ENCODE measurements at places on chromosomes 1 and 21.

DNA sequence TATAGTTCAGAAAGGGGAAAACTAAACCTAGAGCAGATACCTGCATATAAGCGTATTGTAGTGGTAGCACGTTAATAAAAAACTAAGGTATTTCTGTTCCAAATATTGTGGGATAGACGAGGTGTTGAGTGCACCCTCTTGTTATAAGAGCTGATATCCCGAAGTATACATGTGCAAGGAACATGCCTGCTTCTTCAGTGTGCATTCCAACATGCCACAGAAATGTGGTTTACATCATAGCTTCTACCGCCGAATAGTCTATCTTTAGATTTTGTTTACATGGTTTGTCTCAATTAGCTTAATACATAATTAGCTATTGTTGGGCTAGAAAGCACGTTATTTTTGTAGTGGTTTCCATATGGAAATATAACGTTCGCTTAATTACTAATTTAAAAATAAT, 2.2 kb downstream of the CHRM3 start:
- DNase-seq = no peak

DNA sequence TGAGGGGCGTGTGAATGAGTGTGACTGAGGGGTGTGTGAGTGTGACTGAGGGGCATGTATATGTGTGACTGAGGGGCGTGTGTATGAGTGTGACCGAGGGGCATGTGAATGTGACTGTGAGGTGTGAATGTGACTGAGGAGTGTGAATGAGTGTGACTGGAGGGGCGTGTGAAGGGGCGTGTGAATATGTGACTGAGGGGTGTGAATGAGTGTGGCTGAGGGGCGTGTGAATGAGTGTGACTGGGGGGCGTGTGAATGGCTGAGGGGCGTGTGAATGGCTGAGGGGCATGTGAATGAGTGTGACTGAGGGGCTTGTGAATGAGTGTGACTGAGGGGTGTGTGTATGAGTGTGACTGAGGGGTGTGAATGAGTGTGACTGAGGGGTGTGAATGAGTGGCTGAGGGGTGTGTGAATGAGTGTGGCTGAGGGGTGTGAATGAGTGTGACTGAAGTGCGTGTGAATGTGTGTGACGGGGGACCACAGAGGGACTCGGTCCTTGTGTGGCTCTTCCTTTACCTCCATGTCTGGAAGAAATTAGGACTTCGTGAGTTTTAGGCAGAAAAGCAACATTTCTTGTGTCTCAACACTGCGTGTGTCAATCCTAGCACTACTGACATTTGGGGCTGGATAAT, 105.8 kb downstream of the GLIS1 start:
- DNase-seq = no peak

GRCh38 chr1:19006837-19007271, 50.4 kb upstream of the IFFO2 start:
- no peak for DNase-seq

DNA sequence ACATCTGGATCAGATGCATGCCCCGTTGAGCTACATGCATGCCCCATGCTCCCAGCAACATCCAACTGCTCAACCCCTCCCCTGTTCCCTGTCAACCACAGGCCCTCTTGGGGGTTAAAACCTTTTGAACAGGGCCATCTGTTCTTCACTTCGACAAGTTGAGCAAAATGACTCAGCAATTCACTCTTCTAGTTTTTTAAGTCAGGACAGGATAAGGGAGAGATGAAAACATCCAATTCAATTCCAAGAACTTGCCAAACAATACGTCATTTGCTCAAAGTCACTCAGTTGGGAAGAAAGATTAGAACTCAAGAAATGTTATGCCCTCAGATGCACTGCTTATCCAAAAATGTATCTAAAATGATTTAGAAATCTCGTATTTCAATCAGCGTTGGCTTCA, 46.1 kb upstream of the MTF2 start:
- no peak for DNase-seq

DNA sequence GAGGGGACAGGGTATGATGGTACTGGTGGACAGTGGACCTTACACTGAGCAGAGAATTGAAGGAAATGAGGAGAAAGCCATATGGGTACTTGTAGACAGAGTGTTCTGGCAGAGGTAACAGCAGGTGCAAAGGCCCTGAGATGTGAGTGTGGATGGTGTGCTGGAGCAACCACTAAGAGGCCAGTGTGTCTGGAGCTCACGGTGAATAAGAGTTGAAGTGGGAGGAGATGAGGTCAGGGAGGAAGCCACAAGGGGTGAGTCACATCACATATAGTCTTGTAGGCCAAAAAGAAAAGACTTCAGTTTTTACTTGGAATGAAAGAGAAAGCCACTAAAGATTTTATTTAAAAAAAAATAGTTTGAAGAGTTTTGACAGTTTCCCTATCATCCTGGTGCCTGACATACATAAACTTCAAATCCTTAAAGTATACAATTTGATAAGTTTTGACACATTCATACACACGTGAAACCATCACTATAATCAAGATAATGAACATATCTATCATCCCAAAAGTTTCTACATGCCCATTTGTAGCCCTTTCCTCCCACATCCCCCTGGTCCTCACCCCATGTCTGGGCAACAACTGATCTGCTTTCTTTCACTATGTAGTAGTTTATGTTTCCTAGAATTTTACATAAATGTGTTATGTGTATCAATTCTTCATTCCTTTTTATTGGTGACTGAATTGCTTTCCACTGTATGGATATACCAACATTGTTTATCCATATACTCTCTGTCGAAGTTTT, 148.4 kb downstream of the GPATCH2 start:
- DNase-seq = no peak

GRCh38 chr1:93180723-93181613, at the start of gene CCDC18:
Gene CCDC18, plus strand, starts transcription at chr1:93180724. Its CDS starts 2,638 bp downstream, at chr1:93183362.
- DNase-seq = no peak

GRCh38 chr1:24215226-24215814, 28.2 kb upstream of the IFNLR1 start:
- DNase-seq = no peak

DNA sequence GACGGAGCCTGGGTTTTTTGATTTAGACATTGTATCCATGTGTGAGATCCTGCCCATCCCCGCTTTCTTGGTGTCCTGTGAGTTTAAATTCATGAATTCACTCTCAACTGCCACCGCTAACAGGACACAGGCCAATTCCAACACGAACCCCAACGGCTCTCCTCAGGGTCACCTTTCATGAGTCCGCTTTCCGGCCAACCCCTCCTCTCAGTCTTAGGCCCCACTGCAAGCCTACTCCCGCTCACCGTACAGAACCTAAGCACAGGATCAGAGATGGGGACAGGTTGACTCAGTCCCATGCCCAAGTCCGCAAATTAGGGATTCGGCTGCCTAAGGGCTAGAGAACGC, 238 bp upstream of the SCP2 start:
- no peak for DNase-seq

GRCh38 chr1:174656409-174657059, 208.8 kb downstream of the GPR52 start:
- no peak for DNase-seq

- no peak for DNase-seq
Observed at GRCh38 chr1:108072776-108073175, 107.8 kb upstream of the VAV3 start.

DNA sequence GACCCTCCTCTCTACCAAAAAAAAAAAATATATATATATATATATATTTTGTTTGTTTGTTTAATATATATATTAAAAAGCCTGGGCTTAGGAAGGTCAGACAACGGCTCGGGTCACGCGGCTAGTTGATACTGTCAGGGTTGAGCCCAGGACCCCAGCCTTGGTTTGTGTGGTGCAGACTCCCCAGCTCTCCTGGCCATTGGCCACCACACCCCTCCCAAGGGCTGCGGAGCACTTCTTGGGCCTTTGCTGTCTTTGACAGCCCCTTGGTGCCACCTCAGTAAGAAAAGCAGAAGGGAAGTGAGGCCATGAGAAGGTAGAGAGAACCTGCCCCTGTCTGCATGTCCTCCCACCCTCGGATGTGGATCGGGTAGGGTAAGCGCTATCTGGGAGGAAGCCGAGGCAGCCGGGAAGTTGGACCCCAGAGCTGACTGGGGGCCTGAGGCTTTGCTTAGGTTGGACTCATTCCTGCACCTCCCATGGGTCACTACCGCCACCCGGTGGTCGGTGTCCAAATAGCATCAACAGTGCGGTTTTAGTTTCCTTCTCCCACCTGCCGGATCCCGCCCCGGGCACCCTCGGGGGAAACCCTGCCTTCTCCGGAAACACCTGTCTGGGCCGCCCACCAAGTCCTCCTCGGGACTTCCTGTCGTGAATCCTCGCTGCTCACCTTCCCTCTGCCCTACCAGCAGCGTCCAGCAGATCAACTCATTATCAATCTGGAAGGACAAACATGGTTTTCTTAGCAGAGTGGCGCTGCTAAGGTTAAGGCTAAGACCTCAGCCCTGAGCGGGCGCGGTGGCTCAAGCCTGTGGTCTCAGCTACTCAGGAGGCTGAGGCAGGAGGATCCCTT, 29.8 kb upstream of the GNPAT start:
- peak; percentile 90 for DNase-seq

DNA sequence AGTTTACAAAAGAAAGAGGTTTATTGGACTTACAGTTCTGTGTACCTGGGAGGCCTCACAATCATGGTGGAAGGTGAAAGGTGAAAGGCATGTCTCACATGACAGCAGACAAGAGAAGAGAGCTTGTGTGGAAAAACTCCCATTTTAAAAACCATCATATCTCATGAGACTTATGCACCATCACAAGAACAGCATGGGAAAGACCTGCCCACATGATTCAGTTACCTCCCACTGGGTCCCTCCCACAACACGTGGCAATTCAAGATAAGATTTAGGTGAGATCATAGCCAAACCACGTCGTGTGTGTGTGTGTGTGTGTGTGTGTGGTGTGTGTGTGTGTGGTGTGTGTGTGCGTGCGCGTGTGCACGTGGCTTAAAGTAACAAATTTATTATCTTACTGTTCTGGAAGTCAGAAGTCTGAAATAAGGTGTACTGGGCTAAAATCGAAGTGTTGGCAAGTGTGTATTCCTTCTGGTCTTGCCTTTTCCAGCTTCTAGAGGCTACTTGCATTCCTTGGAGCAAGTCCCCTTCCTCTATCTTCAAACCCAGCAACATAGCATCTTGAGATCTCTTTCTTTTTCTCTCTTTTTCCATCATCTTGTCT, 48.1 kb upstream of the MPC2 start:
- DNase-seq = no peak

- peak; percentile 7 for DNase-seq
Observed at GRCh38 chr1:65221638-65222339, 73.8 kb downstream of the AK4 start.

DNA sequence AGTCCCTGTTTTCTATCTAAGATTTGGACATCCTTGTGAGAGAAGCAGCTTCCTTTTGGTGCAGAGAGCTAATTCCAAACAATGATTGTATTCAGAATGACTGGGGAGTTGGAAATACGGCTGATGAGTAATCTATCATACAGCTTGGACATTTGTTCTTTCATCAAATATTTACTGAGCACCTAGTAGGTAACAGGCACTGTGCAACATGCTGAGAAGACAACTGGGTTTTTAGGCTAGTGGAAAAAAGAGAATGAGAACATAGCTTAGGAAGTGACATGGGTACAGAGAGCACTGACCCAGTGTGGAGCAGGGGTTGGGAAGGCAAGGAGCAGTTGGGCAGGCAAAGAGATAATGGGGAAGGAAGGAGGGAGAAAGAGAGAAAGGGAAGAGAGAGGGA, 87.5 kb downstream of the TBX19 start:
- no peak for DNase-seq

DNA sequence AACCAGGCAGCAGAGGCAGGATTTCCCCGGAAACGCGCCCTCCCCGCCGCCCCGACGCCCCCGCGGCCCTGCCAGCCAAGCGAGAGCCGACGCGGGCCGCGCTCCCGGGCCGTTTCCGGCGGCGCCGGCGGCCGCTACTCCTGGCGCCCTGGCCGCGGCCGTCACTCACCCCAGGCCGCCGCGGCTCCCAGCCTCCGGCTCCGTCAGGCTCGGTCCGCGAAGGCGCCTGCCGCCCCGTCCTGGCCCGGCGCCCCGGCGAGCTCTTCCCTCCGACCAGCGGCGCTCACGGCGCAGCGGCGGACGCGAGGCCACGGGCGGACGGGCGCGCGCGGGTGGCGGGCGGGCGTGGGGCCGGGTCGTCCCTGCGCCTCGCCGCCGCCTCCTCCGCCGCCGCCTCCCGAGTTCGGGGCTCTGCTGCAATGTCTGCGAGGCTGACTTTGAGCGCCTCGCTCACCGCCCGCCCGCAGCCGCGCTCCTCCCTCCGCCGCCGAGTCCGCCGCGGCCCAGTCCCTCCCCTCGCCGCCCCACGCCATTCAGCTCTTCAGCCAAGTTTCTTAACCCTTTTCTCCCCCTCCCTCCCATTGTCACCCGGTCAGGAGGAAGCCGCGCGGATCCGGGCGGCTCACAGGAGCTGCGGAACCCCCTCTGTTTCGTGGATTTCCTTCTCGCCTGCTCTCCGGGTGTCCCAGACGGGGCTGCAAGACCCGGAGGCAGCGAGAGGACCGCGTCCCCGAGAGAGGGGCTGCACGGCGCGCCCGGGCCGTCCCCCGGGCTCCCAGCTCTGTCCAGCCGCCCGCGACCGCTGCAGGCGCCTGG, at the start of gene NRIP1:
TSS of gene NRIP1 (minus strand) at position 425 of the 816 bp plus-strand sequence. CDS start 96,808 bp downstream, outside the sequence.
- DNase-seq = peak; percentile 9

- peak; percentile 28 for DNase-seq
Observed at GRCh38 chr1:35544976-35545375, 12.2 kb downstream of the KIAA0319L start.

- DNase-seq = no peak
Observed at GRCh38 chr1:104291156-104291555, 541.5 kb downstream of the AMY1C start.

- no peak for DNase-seq
Observed at GRCh38 chr1:172134087-172134731, 286.3 kb upstream of the C1orf105 start.

- no peak for DNase-seq
Observed at GRCh38 chr1:193631306-193631705, 444.9 kb upstream of the B3GALT2 start.

GRCh38 chr1:33195556-33195955, 13.7 kb upstream of the TRIM62 start:
- DNase-seq = no peak

- no peak for DNase-seq
Observed at GRCh38 chr1:28087614-28088167, 719 bp downstream of the EYA3 start.

- DNase-seq = no peak
Observed at GRCh38 chr1:218887141-218887925, 286.3 kb upstream of the LYPLAL1 start.

DNA sequence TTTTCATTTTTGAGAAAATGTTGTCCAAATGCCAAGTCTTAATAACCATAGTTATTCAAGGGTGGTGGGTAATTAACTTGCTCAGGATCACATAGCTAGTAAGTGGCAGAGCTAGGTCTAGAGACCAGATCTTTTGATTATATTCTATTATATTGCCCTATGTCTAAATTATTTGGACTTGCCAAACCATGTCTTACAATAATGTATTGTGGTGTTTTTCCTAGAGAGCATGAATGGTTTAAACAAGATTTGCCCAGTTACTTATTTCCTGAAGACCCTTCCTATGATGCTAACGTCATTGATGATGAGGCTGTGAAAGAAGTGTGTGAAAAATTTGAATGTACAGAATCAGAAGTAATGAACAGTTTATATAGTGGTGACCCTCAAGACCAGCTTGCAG, 58.6 kb downstream of the PRKAA2 start:
- DNase-seq = no peak

- DNase-seq = no peak
Observed at GRCh38 chr1:94646141-94646643, 104.6 kb upstream of the F3 start.

GRCh38 chr1:35369922-35370671, 101.6 kb downstream of the ZMYM4 start:
- DNase-seq = no peak

- no peak for DNase-seq
Observed at GRCh38 chr1:109892561-109893368, 17.9 kb upstream of the CSF1 start.

- DNase-seq = peak; percentile 32
Observed at GRCh38 chr21:21968810-21969209, 970.6 kb downstream of the NCAM2 start.

All from NCI-H345 (cell line).